ENCODE measurements at places on chromosomes 2 and 18.

DNA sequence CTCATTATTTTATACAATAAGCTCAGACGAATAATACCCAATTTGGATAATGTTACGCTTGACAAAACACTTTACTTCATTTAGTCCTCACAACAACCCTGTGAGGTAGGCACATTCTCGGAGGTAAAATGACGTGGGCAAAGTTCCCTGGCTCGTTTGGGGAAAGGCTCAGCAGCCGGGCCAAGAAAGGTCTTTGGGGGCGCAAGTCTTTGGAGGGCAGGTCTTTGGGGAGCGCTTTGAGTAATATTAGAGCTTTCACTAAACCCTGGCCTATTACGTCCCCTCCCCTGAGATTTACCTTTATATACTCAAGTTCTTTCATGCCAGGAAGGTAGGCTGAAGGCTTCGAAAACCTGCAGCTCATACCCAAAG lies 427 bp downstream of the RBKS start:
- DNase-seq, result peak; percentile 54

DNA sequence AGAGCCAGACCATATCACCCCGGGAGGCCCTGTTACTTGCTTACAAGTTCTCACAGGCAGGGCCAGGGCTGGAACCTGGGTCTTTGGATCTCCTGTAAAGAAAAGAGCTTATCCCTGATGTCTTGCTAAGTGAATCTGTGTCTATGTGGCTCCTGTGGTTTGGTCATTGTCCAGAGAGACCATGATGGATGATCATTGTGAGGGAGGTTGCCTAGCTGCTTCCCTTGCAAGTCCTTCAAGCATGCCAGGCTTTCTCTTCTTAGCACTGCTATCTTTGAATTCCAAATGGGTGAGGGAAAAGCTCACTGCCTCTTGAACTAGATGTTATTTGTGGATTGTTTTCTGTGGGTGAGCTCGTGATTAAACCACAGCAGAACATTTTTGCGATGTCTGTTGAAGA lies 151.6 kb downstream of the FSHR start:
- no peak for DNase-seq

DNA sequence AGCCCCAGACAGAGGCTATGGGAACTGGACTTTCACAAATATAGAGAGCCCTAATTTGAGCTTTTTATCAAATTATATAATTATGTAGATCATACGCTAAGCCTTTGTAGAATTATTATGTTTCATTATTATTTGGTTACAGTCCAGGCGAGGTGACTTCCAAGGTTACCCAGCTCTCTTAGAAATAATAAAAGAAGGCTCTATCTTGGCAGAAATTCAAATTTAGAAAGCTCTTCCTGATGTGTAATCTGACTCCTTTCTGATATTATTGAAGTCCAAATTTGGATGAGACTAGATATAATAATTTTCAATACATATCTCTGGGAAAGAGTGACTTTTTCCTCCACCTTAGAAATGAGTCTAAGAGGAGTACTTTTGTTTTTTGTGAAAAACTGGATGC lies 4.8 kb upstream of the SLC38A11 start:
- no peak for DNase-seq

GRCh38 chr18:3972291-3972930 lies 482.7 kb downstream of the DLGAP1 start:
- DNase-seq, result no peak

DNA sequence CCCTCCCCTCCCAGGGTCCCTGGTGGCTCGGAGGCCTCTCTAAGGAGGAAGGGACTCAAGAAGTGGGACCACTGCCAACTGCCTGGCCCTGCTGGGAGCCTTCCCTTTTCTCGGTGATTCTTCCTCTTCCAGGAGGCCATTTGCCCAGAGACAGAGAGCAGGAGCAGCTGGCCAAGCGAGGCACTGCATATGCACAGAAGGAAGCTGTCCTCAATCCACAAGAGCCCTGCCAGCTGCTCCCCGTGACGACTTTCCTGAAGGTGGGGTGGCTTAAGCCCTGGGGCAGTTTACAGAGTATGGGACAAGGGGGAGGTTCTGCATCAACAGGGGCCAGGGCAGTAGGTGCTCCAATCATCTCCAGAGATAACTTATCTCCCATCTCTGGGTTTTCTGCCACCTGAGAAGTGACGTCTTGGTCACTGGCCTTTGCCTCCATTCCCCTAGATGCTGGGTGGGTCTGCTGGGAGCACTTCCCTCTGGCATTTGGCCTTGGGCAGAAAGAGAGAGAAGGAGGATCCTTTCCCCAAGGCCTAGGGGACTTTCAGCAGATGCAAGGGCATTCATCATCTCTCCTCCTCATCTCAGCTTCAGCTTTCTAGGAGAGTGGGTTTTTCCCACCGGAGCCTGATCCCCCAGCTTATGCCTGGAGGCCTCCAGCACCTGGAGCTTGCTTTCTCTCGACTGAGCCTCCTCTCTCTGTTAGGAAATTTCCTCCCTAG lies 28.5 kb downstream of the CIB4 start:
- no peak for DNase-seq

DNA sequence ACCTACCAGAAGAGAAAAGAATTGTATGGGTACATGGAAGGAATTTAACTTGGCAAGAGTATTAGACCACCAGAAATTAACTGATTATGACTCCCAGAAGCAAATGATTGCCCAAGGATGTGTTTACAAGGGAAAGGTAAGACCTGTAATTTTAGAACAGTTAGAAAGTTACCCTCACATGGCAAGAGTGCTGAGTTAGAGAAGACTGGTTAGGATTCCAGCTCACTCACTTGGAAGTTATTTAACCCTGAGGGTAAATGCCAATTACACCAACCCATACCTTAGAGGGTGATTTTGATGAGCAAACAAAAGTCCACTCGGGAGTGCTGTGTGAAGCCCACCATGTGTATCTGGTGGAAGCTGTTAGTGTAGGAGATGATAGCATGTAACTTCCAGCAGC lies 170.2 kb downstream of the TPGS2 start:
- no peak for DNase-seq

Data from naive B cell (primary cell).